ENCODE measurements at places on chromosomes 2 and 18.

DNA sequence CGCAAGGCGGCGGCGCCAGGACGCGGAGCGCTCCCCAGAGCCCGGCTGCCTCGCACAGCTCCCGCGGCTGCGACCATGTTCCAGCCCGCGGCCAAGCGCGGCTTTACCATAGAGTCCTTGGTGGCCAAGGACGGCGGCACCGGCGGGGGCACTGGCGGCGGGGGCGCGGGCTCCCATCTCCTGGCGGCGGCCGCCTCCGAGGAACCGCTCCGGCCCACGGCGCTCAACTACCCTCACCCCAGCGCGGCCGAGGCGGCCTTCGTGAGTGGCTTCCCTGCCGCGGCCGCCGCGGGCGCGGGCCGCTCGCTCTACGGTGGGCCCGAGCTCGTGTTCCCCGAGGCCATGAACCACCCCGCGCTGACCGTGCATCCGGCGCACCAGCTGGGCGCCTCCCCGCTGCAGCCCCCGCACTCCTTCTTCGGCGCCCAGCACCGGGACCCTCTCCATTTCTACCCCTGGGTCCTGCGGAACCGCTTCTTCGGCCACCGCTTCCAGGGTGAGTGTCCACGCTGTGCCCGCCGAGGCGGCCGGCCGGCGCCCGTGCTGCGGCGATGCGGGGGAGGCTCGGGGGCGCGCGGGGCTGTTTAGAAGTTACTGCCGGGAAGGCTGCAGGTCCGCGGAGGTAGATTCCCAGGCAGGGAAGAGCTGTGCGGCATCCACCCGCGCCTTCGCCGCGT is 696 bp downstream of the EMX1 start:
- no peak for DNase-seq

- no peak for DNase-seq
Measured at GRCh38 chr2:33167622-33168245, 221.0 kb downstream of the LTBP1 start.

DNA sequence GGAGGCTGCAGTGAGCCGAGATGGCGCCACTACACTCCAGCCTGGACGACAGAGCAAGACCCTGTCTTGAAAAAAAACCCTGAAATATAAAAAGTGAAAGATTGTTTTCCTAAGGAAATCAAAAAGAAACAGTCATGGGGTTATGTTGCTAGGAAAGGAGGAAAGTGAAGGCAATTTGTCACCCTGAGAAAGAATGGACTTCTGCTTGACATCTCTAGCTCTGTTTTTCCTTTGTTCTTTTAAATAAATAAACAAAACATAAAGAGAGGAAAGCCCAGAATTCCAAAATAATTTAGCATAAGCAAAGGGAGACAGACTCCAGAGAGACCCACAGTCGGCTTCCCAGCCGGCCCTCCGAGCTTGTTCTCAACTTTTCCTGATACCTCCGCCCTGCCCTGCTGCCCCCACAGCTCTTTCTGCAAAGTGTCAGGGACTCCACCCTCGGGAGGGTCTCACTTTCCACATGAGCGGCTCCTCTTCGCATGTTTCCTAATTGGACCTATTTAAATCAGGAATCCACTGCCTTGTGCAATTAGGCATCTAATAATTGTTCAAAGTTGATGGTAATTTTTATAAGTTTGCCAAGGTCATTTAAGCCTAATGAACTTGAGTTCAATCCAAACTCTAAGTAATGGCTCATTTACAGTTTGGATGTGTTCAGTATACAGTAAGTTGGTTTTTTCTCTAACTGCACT is 49.8 kb upstream of the COPS8 start:
- no peak for DNase-seq

- no peak for DNase-seq
Measured at GRCh38 chr2:240237609-240238174, 97.2 kb upstream of the OTOS start.

DNA sequence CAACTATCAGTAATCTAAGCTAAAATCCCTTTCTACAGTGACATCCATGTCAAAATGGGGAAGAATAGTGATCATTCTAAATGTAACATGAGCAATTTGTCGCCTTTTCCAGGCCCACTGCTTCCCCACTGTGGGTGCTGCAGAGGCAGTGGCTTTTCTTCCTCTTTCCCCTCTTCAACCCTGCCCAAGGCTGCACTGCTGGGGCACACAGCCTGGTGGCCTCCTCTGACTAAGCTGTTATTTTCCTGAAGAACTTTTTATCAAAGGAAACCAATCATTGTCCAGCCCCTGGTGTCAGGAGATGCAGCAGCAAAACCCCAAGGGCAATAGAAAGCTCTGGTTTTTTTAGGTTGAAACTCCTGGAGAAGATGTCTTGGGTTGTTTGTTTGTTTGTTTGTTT is 117.6 kb upstream of the KLF7 start:
- peak; percentile 14 for DNase-seq

DNA sequence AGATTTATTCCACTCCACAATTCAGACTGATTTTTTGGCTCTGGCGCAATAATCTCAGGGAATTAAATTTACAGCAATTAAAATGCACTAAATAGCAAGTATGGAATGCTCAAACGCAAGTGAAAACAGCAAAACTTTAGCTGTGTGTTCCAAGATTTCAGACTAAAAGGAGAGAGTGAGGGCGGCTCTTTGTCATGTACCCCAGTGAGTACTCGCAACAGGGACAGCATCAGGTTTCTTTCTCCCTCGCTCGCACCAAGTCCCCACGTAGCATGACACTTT is 1.1 kb downstream of the ROCK2 start:
- no peak for DNase-seq

- DNase-seq = no peak
Measured at GRCh38 chr2:42169874-42170521, 845 bp downstream of the EML4 start.

- no peak for DNase-seq
Measured at GRCh38 chr2:60525899-60526298, 27.6 kb downstream of the BCL11A start.

DNA sequence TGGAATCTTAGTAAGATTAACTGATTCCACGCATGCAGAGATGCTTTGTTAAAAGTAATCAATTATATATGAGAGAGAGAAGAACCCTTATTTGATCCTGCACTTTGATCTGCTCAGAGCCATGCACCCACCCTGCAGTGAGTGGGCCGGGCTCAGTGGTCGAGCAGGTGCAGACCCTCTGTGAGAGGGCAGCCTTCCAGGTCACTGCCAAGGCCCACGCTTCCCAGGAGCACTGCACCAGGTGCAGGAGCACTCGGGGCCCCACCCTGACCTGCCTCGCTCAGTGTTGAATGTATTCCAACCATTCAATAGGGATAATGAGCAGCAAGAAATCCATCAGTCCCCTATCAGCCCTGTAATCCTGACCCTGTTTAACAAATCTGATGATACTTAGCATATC is 126.9 kb downstream of the TMEM200C start:
- DNase-seq = no peak

- no peak for DNase-seq
Measured at GRCh38 chr2:49102146-49102545, 52.2 kb downstream of the FSHR start.

- DNase-seq = no peak
Measured at GRCh38 chr2:55120634-55121359, 70.5 kb upstream of the RTN4 start.

DNA sequence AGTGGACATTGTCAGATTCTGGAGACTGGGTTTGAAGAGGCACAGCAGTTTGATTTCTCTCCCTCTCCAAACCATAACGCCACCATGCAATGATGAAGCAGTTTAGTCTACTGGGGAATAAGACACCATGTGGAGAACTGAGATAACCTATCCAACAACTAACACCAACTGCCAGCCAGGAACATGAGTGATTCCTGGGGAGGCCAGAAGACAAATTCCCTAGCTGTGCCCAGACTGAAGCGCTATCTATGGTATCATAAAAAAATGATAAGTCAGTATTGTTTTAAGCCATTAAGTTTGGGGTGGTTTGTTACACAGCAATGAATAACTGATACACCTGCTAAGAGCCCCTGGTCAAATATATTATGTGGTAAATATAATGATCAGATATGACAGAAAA is 129.3 kb downstream of the EXOC6B start:
- no peak for DNase-seq

DNA sequence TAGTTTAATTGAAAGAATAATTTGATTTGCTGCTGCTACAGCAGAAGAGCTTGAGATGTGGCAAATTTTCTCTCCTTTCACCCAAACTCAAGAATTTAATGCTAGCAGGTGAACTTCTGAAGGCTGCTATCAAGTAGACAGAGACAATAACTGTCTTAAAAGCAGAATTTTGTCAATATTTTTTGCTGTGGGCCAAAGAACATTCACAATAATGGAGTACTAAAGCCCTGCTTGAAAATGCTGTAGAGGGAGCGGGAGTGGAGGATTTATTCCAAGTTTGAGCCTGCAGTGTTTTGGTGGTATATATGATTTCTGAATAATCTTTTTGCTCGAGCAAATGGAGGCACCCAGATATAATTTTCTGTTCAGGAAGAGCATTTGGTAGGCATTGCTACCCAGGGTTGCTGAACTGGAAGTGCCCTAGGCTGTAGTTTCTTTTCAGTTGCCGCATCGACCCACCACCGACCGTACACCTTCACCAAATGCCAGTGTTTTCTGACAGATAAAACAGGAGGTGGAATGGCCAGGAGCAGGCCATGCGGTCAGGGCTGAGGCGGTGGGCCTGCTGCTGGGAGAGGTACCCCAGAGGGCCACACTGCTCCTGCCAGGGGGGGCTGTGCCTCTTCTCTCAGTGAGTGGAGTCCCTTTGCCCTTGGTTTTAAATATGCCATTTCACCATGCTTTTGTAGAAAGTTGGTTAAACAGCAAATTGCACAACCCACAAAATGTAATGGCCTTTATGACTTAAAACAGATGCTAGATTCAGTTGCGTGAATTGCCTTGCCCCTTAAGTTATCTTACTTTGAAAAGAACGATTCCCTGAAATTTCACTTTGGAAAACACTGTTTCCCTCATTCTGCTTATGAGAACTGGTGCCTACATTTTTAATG is 36.4 kb downstream of the TSHZ1 start:
- DNase-seq = no peak

DNA sequence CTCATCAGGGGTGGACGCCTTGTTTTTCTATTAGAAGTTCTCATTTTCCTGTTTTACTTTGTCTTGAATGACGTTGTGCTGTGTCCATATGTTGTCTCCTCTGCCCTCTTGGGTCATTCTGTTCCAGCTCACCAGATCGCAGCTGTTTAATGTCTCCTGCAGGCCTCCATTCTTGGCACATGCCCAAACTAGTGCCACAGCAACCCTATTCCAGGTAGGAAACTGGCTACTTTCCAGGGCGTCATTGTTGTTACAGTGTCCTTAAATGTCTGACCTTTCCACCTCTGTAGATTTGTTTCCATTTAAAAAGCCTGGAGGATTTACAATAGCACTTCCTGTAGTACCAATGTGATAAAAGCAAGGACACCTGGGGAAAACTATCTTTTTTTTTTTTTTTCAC is 500.7 kb downstream of the METTL4 start:
- no peak for DNase-seq

- no peak for DNase-seq
Measured at GRCh38 chr2:46371854-46372253, 74.6 kb downstream of the EPAS1 start.

- no peak for DNase-seq
Measured at GRCh38 chr18:47981320-47981719, 50.9 kb upstream of the SMAD2 start.

GRCh38 chr2:47209622-47210021 is 54.5 kb upstream of the STPG4 start:
- no peak for DNase-seq

DNA sequence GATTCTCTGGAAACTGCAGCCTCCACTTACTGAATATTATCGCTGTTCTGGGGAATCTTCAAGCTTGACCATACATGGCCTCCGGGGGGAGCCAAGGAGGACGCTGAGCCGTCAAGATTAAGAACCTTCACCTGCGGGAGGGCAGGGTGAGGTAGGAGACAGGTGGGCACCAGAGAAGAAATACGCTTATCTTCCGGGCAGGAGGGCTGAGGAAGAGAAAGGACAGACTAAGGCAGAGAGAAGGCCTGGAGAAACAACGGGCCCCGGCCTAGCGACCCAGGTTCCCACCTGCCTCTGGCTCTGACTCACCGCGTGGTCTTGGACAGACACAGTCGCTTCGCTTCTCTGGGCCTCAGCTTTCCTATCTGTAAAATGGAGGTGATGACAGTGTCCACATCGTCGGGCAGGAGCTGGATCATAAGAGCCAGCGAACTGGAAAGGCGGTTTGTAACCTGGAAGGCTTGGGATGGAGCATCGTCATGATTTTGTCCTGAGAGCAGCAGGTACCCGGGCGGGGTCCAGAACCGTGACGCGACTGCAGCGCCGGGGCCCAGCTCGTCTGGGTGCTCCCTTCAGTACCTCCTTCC is 659 bp downstream of the ZNF142 start:
- peak; percentile 39 for DNase-seq

DNA sequence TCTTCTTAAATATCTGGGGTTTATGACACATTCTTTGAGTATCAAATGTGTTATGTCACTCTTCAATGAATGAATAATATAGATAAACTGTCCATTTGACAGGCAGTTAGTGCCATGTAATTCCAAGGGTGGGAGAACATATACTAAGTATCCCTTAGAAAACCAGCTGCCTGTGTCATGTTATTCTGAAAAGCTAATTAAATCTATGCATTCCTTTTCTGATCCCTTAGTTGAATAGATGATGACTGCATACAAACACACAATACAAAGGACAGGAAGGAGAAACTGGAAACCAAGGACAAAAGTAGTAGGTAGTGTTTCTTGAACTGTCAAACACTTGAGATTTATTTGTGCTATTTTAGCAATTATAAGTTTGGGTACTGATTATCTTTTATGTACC is 8.3 kb downstream of the ARHGAP28 start:
- no peak for DNase-seq

GRCh38 chr2:112155331-112156151 is 17.4 kb downstream of the FBLN7 start:
- peak; percentile 38 for DNase-seq

DNA sequence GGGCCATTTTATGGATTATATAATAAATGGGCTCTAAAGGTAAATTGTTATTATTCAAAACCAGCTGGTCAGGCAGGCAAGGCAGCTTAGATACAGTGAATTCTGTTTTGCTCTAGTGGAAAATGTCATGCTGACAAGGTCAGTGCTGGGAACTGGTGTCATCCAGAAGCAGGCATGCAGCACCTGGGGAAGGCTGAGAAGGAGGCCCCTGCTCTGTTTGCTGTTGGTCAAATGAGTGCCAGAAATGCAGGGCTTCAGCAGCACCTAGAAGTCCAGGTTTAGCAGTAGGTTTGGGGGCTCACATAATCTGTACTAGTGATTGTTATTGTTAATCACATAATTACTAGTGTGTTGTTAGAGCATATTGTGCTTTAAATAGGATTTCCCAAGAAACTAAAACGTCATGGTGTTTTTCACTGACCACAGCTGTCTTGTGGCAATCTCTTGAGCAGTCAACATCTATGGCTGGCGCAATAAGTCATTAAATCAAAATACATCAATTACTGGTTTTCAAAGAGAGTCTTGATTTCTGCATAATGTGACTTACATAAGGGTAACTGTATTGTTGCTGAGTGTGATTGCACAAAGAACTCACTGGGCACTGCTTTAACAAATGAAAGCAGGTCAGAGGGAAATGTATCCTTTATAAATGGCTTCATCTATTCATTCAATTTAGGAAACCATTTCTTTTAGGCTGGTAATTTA is 99.1 kb downstream of the MYO3B start:
- no peak for DNase-seq
